Osteoblast (primary cell): ENCODE measurements at places on chromosomes 6 and 20. TPM values are rescaled to one million over a fixed set of nuclear protein-coding genes. Genes with fewer than 3 reads are reported as not detected.

- DNase-seq: no peak
Measured at GRCh38 chr6:132551214-132551613, 1.3 kb upstream of the TAAR8 start.

DNA sequence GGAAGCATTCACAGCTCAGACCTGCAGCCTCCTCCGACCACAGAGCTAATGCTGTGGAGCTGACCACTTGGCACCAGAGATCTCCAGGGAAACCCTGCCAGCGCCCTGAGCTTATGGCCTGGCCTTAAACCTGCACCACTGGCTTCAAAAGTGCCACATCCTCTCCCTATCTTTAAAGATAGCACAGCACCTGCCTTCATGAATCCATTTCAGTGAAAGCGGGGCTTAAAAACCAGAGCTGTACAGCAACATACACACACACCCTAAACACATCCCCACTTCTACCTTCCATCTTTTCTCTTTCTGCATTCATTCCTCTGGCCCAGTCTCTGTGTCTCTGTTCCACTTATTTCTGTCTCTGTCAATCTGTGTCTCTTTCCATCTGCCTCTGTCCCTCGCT is 59.8 kb upstream of the CCDC167 start:
- DNase-seq: peak; percentile 80

DNA sequence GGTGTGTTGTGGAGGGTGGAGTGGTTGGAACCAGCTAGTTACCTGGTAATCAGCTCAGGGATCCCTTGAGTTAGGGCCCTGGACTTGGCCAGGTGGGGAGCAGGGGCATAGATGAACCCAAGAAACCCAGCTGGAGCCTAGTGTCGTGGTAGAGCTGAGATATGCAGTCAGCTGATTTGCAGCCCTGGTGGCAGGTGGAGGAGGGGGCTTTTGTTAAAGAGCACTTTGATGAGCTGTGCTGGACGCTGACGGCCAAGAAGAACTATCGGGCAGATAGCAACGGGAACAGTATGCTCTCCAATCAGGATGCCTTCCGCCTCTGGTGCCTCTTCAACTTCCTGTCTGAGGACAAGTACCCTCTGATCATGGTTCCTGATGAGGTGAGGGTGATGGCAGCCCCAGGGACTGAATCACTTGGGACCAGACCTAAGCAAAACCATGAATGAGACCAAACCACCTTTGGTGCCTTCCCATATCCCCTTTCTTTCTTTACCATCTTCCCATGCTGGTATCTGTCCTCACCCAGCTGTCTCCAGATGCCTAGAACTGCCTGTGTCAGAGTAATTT is 12.7 kb downstream of the DEF6 start:
- peak; percentile 32 for DNase-seq

DNA sequence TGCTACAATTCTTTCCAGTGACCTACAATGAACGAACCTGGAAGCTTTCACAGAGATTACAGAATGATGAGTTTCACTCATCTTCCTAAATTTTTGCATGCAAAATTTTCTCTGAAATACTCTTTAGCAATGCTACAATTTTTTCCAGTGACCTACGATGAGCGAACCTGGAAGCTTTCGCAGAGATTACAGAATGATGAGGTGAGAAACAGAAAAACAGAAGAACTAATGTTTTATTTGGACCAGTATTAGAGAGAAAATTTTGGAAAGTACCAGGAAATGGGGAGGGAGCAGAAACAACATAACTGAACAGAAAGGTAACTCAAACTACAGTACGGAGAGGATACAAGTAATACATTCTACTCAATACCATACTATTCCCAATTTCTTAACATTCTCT is 75.0 kb downstream of the IBTK start:
- no peak for DNase-seq

Gene OR5V1
- not detected in 2 replicates for total RNA-seq

DNA sequence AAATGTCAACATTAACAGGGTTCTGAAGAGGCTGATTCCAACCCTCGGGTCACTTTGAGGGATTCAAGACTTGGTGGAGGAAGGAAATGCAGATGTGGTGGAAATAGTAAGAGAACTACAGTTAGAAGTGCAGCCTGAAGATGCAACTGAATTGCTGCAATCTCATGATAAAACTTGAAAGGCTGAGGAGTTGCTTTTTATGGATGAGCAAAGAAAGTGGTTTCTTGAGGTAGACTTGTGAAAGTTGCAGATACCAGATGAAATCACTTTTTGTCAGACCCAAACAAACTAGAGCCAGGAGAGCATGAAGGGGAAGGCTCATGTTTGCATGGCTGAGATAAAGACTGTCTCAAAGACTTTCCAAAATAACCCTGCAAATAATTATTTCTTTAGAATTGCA is 16.2 kb downstream of the ANKRD6 start:
- DNase-seq: no peak

Gene CLPSL2
- total RNA-seq: not detected in 2 replicates

DNA sequence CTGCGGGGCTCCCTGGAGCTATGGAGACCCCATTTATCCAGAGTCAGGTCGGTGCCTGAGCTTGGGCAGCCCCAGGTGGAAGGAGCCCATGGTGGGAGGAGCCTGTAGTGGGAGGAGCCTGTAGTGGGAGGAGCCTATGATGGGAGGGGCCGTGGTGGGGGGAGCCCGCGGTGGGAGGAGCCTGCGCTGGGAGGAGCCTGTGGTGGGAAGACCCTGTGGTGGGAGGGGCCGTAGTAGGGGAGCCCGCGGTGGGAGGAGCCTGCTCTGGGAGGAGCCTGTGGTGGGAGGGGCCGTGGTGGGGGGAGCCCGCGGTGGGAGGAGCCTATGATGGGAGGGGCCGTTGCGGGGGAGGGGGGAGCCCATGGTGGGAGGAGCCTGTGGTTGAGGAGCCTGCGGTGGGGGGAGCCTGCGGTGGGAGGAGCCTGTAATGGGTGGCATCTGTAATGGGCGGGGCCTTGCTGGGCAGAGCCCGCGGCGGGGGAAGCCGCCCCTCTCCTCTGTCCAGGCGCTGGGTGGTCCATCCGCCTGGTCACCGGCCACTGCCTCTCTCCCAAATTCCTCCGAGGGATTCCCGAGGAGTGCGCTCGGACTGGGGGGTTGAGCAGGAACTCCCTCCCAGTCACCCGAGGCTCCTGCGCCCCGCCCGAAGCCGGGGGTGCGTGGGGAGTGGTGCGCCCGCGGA is 567 bp upstream of the FNDC11 start:
- DNase-seq: peak; percentile 97

GRCh38 chr6:121951918-121952379 is 447.5 kb upstream of the HSF2 start:
- DNase-seq: peak; percentile 87

DNA sequence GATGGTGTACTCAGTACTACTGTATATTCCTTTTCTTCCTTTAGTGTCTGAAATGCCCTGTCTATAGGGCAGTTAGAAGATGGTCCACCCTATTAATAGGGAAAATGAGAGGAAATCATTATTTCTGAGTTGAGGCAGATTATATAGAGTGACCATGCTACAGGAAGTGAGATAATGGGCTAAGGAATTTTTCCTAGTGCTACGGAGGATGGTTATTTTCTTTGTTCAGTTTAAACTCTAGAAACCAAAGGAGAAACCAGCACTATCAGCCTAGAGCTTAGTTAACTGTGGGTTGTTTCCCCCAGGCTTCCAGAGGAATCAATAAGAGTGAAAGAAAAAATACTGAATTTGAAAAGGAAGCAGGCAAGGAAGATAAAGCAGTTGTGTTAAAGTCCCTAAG is 474 bp downstream of the TSBP1 start:
- DNase-seq: no peak

- no peak for DNase-seq
Measured at GRCh38 chr6:25085756-25086155, 150.0 kb upstream of the RIPOR2 start.

Gene SMIM28
- not detected in 2 replicates for total RNA-seq

Gene ANKEF1
- total RNA-seq: 2.1 and 2.5 TPM in 2 replicates

Gene ZMYND8
- 13.6 and 18.8 TPM in 2 replicates for total RNA-seq

GRCh38 chr6:21438237-21438985 is 155.1 kb upstream of the SOX4 start:
- no peak for DNase-seq

- DNase-seq: no peak
Measured at GRCh38 chr6:166541366-166541765, 45.1 kb downstream of the RAMACL start.

GRCh38 chr6:117613920-117614560 is 11.7 kb upstream of the GOPC start:
- no peak for DNase-seq

DNA sequence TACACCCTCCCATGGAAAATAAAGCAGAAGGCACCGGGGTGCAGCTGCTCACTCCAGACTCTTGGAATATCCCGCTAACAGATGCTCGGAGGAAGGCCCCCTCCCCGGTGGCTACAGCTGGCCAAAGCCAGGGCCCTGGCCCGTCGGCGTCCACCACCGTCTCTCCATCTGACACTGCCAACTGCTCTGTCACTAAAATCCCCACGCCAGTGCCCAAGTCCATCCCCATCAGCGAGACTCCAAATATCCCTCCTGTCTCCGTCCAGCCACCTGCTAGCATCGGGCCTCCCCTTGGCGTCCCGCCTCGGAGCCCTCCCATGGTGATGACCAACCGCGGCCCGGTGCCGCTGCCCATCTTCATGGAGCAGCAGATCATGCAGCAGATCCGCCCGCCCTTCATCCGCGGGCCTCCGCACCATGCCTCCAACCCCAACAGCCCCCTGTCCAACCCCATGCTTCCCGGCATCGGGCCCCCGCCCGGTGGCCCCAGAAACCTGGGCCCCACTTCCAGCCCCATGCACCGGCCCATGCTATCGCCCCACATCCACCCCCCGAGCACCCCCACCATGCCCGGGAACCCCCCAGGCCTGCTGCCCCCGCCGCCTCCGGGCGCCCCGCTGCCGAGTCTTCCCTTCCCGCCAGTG is 143.9 kb downstream of the SOBP start:
- DNase-seq: no peak

- DNase-seq: peak; percentile 86
Measured at GRCh38 chr6:84623956-84624680, 140.3 kb downstream of the TBX18 start.

- peak; percentile 98 for DNase-seq
Measured at GRCh38 chr20:47785854-47786764, 828 bp upstream of the SULF2 start.

DNA sequence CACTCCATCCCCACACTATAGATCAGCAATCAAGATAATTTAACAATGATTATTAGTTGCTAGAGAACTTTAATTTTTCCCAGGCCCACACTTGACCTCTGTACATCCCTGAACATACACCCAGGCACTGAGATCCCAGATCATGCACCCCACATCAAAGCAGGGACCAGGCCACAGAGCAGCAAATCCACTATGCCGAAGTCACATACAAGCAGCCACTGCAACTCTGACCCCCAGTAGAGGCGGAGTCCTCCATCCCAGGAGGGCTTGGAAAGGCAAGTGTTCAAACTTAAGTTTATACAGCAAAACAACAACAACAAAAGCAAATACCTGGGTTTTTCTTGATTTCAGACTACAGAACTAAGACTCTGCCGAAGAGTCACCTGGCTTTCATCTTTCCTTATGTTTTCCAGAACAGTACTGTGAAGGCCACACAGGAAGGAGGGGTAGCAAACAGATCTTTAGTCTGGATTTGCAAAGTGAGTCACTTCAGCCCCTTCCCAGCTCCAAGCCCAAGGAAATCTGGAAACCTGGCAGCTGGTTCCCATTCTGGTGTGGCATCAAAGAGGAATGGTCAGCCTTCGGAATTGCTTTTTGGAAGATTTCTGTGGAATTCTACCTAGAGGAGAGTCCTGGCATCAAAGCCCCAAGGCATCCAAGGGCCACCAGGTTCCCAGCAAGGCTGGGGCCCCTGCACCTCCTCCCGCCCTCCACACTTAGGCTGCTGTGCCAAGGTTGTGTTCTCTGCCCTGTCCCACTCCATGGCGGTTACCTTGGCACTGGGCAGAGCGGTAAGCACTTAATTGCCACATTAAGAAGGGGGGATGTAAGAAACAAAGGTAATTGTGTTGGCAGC is 7.3 kb downstream of the JAG1 start:
- no peak for DNase-seq

GRCh38 chr6:137489046-137490005 is 4.9 kb downstream of the OLIG3 start:
- no peak for DNase-seq
